ENCODE measurements at places on chromosomes 2 and 18.

GRCh38 chr18:75531212-75531850 lies 103.8 kb upstream of the SMIM21 start:
- DNase-seq = no peak

DNA sequence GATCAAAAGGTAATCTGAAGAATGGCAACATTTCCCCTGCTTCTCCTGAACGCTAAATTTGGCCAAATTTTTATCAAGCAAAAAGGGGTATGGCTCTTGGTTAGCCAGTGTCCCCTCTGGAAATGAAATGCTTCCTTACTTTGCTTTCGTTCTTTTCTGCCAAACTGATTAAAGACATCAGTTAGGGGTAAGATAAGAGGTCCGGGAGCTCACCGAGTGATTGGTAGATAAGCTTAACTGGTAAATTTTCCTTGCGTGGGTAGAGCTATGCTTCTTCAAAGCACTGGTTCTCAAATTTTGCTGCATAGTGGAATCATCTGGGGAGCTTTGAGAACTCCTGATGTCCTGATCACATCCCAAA lies 62.7 kb upstream of the MAPRE2 start:
- DNase-seq = no peak

- no peak for DNase-seq
These were observed 360.4 kb upstream of the ZC3H15 start for GRCh38 chr2:186125625-186126024.

- DNase-seq = no peak
These were observed 24.0 kb downstream of the KCNIP3 start for GRCh38 chr2:95320986-95321767.

DNA sequence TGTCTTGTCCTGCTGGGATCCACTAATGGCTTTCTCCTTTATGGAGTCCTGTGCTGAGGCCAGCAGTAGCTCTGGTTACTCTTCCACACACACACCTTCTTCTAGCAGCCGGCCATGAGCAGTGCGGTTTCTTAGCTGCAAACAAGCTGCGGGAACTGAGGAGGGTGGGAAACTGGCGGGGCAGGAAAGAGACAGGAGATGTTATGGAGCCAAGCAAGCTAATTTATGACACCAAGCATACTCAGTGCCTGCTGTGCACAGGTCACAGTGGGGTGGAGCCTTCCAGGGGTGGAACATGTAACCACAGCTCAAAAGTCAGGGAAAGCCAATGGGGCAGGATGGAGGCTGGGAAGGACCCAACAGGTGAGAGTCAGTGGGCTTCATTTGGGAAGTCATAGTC lies 180.8 kb downstream of the FAM210A start:
- no peak for DNase-seq

DNA sequence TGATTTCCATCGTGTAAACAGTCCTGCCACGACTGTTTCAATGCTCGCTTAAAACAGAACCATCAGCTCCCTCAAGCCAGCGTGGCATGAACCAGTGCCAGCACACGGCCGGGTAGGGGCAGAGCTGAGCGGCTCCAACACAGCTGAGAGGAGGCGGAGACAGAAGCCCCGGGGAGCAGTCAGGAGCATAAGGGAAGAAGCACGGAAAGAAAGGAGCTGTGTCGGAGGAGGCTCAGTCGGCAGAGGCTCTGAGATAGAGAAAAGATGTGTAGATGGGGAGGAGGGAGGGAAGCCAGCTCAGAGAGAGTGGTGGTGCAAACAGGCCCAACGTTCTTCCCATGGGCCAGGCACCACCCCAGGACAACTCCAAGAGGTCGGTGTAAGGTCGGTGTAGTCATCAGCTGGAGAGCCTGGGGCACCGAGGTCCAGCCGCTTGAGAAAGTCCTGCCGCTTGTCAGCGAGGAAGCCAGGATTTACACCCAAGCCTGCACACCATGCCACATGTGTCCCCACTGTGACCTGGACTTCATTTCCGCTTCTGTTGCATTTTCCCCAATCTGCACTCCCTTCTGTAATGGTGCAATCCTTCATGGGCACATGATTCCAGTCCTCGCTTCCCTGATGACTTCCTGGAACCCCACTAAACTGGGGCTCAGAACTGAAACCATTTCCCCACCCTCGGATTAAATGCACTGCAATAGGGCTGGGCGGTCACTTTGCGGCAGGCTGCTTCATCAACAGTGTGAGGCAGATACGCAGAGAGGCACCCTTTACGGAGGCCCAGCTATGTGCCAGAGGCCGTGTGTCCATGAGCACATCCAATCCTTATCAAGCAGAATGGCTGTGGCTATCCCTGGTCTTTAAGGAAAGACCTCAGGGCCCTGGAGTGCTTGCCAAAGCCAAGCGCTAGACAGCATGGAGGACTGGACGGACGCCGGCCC lies 43.5 kb downstream of the CYP27C1 start:
- DNase-seq = peak; percentile 23

DNA sequence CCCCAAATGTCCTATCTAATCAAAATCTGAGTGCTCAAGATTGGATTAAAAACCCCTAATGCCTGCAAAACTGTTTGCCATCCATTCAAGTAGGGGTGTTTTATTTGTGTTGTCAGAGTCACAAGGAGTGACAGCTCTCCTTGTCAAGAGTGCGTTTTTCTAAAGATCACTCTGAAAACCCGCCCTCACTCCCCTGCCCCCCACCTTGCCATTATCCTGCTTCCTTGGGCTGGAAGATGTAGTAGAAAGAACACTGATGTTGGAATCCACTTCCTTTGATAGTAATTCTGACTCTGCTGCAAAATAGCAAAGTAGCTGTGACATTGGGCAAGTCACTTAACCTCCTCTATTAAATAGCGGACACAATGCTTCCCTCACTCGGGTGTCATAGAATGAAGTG lies 155.6 kb downstream of the TSN start:
- no peak for DNase-seq

DNA sequence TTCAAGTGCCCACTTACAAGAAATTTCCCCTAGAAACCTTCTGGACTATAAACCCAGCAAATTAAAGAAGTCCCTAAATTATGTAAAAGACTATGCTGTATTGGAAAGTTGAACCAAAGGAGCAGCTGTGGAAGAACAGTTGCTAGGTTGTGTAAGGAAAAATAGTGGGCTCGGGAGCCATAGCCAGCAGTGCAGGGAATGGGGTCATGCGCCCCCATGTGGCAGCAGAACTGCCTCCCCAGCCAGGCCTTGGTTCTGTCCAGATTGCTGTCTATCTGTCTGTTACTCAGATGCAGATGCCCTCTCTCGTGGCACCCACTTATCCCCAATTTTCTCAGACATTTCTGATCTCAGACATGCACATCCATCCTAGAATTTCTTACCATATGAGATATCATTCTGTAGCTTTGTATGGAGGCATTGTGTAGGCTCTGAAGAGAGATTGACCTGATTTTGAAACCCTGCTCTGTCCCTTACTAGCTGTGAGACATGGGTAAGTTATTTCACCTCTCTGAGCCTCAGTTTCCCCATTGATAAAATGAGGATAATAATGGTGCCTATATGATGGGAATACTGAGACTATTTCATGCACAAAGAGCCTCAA lies 258.3 kb downstream of the SS18 start:
- peak; percentile 38 for DNase-seq

DNA sequence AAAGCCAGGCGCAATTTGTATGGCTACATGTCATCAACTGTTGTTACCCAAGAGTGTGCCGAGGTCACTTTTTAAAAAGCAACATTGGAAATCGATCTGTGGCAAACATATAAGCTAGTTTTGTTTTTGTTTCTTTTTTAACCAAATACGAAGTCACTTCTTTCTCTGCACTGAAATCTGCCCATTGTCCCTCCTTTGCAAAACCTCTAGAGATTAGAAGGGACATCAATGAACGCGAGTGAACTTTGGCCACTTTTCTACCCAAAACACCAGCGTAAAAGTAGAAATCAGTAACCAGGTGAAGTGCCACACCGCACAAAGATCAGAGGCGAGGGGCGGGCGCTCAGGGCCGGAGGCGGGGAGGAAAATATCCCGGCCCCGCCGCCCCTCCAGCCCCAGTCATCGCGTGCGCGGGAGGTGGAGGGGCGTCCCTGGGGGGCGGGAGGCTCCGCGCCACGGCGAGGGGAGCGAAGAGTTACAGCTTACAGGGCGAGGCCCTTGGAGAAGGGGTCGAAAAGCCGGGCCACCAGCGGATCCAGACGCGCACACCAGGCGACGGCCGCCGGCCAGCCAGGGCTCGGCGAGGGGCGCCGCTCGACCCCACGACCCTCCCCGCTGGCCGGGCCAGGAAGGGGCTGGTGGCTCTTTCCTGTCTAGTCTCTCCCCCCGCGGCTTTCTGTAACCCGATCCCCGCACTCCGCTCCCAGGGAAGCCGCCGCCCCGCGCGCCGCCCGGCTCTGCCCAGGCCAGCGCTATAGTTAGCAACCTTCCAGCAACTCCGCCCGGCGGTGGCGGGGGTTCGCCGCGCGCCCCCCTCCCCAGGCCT lies 993 bp downstream of the RBMS1 start:
- DNase-seq = peak; percentile 21

DNA sequence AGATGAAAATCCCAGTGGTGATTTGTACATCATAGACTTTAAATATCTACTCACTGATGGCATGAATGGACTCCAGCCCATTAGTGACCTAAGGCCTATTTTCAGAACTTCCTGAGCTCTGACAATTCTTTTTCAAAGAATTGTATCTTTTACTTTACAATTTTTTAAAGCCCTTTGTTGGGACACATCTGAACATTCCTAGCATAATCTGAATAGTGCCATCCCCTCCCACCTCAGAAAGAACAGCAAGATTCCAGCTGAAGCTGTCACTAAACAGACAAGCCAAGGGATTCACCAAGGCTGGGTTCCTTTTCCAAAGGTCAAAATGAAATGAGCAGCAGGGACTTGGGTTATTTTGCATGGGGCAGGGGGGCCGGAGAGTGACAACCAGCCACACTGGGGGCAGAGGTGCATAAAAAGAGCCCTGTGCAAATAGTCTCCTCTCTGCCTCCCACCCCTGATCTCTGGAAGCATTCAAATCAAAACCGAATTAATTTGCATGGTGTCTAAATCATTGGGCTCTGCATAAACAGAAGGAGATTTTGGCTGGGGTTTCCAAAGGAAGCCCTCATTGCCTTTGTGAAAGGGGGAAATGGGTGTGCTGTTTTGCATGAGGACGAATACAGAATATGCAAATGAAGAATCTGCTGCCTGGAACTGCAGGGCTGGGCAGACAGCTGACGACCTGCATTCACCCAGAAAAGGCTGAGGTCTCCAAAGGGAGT lies 17.2 kb downstream of the EPHA4 start:
- no peak for DNase-seq

- DNase-seq = no peak
These were observed 33.6 kb downstream of the DGKD start for GRCh38 chr2:233387667-233388528.

DNA sequence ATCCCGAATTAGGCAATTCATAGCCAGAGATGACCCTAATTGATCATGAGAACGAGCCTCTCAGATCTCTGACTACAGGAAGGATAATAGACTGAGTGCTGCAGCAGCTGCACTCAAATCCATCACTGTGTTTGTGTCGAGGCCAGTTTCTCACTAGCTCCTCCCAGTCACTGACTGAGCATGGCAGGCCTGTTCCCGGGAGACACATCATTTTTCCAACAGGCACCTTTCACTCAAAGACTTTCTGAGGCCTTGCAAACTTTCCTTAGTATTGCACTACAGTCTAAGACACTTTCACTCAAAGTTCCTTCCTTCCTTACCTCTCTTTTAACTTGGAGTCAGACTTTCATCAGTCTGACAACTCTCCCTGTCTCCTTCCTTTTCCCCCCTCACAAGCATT lies 13.7 kb downstream of the SOS1 start:
- DNase-seq = peak; percentile 48

- no peak for DNase-seq
These were observed 289.7 kb upstream of the KCNJ3 start for GRCh38 chr2:154408786-154409185.

GRCh38 chr2:66899648-66900047 lies 464.7 kb downstream of the MEIS1 start:
- DNase-seq = no peak

DNA sequence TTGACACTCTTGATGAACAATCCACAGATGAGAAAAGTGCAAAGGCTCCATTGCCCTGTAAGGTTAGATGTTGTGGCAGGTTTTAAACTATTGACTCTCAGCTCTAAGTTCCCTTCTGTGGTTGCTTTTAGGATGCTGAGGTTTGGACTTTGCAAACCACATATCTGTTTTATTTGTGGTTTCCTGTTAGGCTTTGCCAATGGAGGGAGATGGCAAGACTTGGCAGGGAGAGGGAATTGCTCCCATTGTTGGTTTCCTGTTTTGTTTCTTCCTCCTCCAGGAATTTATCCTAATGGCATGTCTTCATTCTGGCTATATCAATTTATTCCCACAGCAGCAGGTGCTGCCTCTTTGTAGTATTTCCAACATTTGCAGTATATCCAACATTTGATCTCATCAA lies 772.3 kb downstream of the LRRTM4 start:
- DNase-seq = no peak

DNA sequence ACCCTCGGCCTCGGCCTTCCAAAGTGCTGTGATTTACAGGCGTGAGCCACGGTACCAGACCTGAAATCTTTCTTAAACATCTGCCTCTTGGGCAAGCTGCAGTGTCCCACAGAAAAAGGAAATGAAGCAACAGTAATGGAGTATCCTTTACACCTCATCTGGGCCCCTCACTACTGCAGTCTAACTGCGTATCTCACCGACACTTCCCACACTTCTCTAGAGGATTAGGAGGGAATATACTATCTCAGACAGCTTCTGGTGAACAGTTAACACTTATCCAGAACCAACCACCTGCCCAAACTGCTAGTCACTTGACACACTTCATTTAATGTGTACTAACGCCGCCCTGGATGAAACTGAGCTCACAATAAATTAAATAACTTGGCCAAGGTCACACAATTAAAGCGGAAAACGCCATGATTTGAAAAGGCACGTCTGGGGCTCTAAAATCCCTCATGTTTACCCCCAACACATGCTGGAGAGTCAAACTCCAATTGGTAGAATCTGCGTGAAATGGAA lies 993 bp downstream of the COX7A2L start:
- peak; percentile 20 for DNase-seq

GRCh38 chr2:40321016-40321623 lies 130.8 kb downstream of the SLC8A1 start:
- DNase-seq = no peak

- DNase-seq = no peak
These were observed 265.3 kb downstream of the RNF144A start for GRCh38 chr2:7182525-7182924.

- DNase-seq = no peak
These were observed 377.4 kb upstream of the ACVR2A start for GRCh38 chr2:147467441-147467840.

DNA sequence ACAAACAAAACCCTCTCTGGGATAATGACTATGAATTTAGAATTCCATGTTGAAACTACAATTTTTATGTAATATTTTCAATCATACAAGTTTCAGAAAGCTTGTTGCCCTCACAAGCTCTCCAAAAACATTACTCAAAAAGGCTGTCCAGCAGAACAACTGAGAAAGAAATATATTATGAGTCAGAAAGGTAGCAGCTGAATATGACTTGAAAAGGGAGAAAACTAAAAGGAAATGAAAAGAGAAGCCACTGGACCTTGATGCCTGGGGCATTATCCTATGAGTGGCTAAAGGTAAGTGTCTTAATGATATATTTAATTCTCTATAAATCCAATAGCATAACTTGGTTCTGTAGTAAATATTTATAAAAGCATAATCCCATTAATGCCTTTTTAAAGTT lies 61.8 kb downstream of the NXPH2 start:
- DNase-seq = no peak
